AG09309 (cell line): ENCODE measurements at places on chromosomes 6 and 20.

GRCh38 chr6:166174031-166174430 is 6.4 kb upstream of the TBXT start:
- DNase-seq, result no peak

DNA sequence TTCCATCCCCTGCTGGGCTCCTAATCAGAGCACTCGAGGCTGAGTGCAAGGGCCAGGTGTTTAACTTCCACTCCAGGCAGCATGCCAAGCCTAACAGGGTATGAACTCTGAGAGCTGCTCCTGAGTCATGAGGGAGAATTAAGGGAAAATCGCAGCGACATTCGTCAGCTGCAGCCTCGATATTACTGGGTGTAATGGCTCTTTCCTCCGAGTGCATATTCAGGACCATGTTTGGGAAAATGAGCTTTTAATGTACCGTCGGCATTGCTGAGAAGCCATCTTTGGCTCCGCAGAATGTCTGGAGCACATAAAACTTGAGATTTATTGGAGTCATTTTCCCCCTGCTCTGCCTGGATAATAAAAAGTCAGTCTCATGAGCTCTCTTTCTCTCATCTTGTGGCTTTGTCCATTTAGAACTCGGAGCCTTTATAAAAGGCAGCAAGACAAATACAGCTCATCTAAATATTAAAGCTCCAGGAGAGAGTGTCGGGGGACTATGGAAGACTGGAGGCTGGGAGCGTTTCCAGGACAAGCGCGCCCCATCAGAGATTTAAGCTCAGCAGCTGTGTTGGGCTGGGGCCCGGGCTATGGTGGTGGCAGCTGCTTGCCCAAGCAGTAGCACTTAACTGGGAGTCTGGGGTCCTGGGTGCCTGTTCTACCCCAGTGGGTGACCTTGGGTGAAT is 103.7 kb downstream of the TOX2 start:
- peak; percentile 54 for DNase-seq

DNA sequence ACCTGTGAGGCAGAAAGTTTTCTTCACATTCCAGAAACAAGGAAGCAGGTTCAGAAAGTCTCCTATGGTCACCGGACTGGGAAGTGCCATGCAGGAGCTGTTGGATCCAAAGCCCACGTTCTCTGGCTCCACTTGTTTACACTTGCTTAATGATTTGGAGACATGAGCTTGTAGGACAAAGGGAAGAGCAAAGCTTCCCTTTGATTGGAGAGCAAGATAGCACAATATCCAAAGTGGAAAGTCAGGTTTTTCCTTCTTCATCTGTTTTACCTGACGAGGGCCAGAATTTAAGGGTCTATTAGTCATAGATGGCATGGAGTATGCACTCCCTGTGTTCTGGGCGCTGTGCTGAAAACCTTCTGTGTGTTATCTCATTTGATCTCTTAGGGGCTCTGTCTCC is 81.2 kb downstream of the PDE7B start:
- no peak for DNase-seq

DNA sequence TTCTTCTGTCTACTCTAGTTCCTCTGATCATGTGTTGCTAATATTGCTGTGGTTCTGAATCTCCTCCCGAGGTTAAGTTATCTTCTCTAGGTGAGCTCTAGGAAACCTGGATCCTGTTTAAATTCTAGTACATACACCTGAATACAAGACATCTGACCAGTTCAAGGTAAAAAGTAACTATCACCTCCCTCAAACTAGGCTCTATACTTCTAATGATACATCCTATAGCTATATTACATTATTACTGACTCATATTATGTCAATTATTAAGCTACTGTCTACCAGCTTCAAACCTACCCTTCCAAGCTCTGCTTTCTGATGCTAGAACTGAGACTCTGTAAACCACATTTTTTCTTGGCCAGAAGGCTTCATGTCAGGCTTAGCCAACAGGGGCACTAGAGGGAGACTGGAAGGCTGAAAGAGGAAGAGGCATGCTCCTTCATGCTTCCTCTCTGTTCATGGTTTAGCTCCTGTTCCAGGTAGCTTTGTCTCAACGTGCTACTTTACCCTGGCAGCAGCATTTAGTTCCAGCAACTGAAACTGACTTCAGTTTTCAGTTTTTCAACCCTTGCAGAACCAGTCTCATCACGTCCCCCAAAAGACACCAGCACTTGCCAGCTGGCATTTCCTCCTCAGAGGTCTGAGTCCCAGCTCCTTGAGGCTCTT is 148.4 kb upstream of the TOP1 start:
- no peak for DNase-seq

DNA sequence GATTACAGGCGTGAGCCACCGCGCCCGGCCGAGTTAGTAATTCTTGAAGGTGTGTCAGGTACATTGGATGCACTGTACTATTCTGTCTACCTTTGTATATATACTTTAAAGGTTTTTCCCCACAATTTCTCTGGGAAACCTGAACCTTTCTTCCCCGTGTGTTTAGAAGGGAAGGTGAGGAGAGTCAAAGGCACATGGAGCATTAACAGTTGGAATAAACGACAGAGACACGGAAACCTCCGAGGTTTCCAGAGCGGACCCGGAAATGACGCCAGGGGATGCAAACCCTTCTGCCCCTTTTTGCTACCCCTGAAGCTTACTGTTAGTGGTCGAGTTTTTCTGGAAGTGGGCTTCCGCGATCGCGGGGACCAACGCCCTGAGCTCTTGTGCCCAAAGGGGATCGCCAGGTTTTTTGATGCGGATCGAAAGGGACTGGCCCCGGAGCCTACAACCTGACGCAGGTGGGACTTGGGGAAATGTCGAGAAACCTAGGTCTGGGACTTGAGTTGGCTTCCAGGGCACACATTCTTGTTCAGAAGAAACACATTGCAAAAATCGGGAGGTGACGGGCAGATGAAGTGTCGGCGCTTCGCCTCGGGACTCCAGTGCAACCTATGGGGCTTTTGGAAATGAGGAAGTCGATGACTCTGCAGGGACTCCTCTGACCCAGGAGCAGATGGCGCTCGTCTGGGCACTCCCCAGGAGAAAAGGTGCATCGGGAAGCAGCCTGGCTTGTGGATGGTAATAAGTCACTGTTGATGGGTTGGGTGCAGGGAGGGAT is 218.2 kb downstream of the OR2B2 start:
- DNase-seq, result no peak
